ENCODE measurements at places on chromosomes 3 and 15.
A peak's percentile ranks its signal among the peaks of the same experiment; 100 is the strongest.

DNA sequence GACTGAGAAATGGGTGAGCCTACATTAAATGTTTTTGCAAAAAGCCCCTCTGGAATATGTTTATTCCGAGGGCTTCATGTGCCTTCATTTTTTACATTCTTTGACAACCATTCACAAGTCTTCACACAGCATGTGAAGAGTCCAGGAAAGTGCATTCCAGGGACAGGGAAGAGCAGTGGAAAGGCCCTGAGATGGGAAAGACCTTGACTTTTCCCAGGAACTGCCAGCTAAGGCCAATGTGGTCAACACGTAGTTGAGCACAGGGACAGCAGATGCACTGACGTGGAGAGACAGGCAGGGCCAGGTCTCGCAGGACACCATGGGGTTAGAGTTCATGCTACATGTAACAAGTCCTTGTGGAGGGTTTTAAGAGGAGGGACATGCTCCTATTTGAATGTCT, 21.7 kb downstream of the SSR3 start:
- DNase-seq, result no peak

- DNase-seq, result no peak
Measured at GRCh38 chr15:31828594-31828993, 201.7 kb upstream of the CHRNA7 start.

GRCh38 chr15:84888639-84889038, 4.2 kb downstream of the SLC28A1 start:
- no peak for DNase-seq

- no peak for DNase-seq
Measured at GRCh38 chr15:94164202-94164807, 67.1 kb upstream of the MCTP2 start.

DNA sequence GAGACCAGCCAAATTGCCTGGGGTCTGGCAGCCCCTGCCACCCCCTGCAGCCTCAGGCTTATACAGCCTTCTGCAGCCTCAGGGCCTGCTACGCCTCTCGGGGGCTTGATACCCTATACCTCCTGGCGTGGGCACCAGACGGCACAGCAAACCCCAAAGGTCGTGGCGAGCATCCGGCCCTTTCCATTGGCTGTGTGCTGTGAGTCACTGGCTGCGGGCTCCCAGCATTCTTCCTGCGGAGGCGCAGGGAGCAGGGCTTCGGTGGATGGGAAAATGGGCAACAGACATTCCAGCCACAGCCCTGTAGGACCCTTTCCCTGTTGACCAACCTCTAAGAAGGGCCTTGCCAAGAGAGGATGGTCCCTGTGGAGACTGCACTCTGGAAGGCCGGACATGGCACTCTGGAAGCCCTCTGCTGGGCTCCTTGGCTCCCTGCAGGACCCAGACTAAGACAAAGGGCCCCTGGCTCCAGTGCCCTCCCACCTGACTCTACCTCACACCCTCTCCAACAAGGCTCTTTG, 59.6 kb downstream of the ITGA11 start:
- DNase-seq, result no peak

DNA sequence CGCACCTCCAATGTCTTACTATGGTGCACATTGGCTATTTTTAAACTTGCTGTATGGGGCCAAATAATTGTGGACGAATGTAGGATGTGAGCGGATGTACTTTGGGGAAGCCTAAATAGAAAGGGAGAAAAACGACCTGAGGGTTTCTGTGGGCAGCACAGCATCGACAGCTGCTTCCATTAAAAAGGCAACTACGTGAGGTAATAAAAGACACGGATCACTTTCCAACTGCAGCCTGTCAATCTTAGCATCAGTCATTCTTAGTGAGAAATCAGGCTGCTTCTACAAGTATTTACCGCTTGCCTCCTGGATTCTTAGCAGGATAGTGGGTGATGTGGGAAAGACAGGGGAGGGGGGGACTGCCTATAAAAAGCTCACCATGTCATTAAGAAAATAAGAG, 186.7 kb upstream of the SLC2A2 start:
- DNase-seq, result no peak

- DNase-seq, result no peak
Measured at GRCh38 chr3:35986161-35986560, 346.8 kb downstream of the ARPP21 start.

DNA sequence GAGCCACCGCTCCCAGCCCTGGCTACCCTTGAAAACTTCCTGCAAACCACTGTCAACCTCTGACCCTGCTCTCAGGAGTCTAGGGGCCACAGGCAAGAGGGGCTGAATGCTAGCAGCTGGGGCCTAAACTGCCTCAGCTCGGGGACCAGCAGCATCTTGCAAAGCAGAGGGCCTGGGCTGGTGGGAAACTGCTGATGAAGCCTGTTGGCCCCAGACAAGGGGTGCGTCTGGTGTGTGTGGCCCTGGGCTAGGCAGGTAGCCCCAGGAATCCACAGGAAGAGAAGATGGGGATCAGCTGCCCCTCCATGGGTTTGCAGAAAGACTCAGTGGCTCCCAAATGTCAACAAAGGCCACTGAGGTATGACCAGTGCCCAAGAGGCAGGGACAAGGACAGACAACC, 8.2 kb upstream of the POLG start:
- DNase-seq, result no peak

GRCh38 chr3:146503461-146504202, 34.3 kb upstream of the PLSCR2 start:
- DNase-seq, result no peak

DNA sequence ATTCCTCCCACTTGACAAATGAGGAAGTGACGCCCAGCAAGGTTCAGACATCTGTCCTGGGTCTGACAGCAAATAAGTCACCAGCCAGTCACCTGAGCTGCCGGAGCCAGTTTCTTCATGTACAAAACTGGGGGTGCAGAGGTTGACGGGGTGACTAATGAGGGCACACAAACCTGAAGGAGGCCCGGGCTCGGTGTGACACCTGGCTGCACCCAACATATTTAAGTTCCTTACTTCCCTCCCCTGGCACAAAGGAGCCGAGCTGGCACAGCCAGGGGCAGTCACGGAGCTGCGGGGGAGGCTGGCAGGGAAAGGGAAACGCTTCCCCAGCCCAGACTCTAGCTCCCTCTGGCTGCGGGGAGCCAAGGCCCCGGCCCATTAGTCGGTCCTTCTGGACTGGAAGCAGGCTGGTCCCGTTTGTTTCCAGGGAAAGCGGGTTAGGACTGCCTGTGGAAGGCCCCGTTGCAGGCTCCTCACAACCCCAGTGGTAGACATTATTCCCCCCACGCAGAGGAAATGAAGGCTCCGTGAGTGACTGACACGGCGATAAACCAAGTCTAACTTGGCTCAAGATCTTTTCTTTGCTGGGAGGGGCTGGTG, 2.3 kb downstream of the FBXL22 start:
- peak; percentile 24 for DNase-seq

DNA sequence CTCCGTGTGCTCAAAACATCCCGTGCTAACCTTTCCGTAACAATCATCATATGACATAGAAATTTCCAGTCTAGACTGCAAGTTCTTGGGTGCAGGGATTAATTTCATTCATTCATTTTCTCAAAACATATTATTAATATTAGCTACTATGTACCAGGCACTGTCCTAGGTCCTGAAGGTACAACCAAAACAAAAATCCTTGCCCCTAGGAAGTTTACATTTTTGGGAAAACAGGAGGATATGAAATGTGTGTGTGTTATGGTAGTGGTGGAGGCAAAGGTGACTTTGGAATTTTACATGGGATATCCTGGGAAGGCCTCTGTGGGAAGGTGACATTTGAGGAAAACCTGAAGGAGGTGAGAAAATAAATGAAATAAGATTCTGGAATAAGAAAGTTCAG, 222.6 kb downstream of the LRRC3B start:
- DNase-seq, result no peak

DNA sequence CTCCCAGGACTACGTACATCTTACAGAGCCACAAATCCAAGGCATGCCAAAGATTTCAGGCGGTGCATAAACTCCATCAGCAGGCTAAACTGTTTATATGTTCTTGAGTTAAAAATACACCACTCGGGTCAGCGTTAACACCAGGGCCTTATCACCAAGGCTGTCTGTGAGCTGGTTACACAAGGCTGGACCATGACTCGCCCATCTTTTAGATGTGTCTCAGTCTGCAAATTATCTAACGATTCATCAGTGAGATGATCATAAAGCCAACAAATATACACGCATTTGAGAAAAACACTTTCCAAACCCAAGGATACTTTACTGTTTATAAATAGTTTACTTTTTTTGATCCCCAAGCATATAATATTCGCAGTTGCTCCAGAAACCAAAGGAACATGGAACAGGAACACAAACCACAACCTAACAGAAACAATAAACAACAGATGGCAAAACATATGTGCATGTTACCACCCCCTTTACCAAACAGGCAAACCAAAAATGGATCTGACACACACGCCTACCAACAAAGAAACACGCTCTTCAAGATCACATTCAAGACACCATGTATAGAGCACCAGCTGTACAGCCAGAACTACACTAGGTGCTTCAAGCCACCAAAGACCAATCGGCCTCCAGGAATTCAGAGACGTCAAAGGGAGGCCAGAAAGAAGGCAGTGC, 15.4 kb downstream of the LRIG1 start:
- DNase-seq, result no peak

DNA sequence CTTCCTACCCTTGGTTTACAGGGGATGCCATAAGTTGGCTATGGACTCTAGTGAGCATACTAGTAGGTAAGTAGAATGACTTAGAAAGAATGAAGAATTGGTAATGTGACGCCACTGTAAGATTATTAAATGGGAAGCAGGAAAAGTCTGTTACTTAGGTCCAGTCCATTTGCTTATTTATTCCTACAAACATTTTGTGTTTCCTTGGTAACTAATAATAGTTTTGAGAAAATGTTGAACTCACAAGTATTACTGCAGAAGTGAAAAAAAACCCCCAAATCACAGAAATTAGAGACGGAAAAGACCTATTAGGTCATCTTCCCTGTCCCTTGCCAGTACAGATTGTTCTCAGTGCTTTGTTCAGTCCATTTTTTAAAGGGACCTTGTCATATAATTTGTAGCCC, 63.5 kb downstream of the CMSS1 start:
- DNase-seq, result no peak

GRCh38 chr3:132654190-132654589, 5.4 kb downstream of the ACAD11 start:
- peak; percentile 59 for DNase-seq

GRCh38 chr3:30941342-30941741, 46.9 kb upstream of the GADL1 start:
- no peak for DNase-seq

GRCh38 chr3:168212664-168213285, 117.1 kb upstream of the GOLIM4 start:
- DNase-seq, result no peak

- DNase-seq, result no peak
Measured at GRCh38 chr15:100942656-100943425, 23.7 kb downstream of the LRRK1 start.
